Natural killer cell (primary cell): ENCODE measurements at places on chromosomes 11 and 22.

DNA sequence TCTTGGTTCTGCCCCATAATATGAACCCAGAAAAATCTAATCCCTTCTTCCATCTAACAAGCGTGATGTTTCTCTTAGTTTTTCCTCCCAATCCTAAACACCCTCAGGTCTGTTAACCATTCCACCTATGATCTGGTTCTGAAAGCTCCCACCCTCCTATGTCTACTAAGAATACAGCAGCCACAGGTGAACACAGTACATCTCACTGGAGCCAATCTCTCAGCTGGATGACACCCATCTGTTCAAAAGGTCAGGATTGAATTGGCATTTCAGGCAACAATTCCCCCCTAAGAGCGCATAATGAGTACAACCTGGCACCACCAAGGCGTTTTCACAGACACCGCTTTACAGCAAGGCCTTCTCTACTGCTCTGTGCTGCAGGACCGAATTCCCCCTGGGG is 19.0 kb upstream of the APOA1 start:
- DNase-seq = no peak
- no peak overlapping the region for H3K27ac ChIP-seq
- H3K27me3 ChIP-seq = no peaks in the 10 kb centered on the region
- H3K36me3 ChIP-seq = peaks cover 40% of the 10 kb centered on the region

- H3K27me3 ChIP-seq = no peaks in the 10 kb centered on the region
- no peak overlapping the region for H3K4me3 ChIP-seq
- no peak for DNase-seq
- no peaks in the 10 kb centered on the region for H3K4me1 ChIP-seq
- no peak overlapping the region for H3K27ac ChIP-seq
- no peaks in the 10 kb centered on the region for H3K36me3 ChIP-seq
Observed at GRCh38 chr11:2651826-2652271, 47.9 kb downstream of the KCNQ1OT1 start.

DNA sequence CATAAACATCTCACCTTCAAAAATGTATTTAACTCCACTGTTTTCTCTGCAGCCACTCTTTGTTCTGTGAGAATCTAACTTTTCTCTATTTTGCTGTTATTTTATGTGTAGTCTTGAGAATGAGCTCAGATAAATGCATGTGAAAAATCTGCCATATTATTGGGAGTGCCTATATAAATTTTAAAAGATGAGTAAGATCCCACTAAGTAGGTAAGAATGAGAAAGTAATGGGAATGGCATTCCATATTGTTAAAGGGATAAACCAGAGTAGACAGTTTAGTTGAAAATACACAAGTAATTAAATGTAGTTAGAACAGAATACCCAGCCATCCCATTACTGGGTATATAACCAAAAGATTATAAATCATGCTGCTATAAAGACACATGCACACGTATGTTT is 817.2 kb downstream of the FAM181B start:
- no peak for DNase-seq
- H3K27me3 ChIP-seq = no peaks in the 10 kb centered on the region
- no peak overlapping the region for H3K27ac ChIP-seq
- H3K4me1 ChIP-seq = no peaks in the 10 kb centered on the region
- no peaks in the 10 kb centered on the region for H3K36me3 ChIP-seq

GRCh38 chr11:11502263-11502861 is 119.4 kb downstream of the GALNT18 start:
- no peak overlapping the region for H3K4me3 ChIP-seq
- DNase-seq = no peak
- H3K27ac ChIP-seq = no peak overlapping the region
- no peaks in the 10 kb centered on the region for H3K4me1 ChIP-seq

DNA sequence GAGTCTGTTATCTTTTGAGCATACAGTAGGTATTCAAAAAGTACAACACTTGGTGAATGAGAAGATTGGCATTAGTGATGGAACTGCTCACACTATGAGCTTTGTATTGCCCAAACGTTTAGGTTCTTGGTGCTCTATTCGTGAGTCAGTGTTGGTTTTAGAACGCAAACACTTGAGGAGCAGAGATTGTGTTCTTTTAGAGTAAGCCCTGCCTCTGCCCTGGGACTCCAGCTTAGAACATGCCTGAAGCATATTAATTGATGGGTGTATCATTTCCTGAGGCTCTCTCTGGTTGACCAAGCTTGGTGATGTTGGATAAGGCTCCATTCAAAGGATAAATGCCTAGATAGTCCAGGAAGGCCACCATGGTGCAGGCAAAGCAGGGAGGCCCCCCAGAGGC is 10.9 kb downstream of the MTNR1B start:
- no peak overlapping the region for H3K4me3 ChIP-seq
- no peak overlapping the region for H3K27ac ChIP-seq
- DNase-seq = no peak
- H3K27me3 ChIP-seq = no peaks in the 10 kb centered on the region
- H3K4me1 ChIP-seq = no peaks in the 10 kb centered on the region

DNA sequence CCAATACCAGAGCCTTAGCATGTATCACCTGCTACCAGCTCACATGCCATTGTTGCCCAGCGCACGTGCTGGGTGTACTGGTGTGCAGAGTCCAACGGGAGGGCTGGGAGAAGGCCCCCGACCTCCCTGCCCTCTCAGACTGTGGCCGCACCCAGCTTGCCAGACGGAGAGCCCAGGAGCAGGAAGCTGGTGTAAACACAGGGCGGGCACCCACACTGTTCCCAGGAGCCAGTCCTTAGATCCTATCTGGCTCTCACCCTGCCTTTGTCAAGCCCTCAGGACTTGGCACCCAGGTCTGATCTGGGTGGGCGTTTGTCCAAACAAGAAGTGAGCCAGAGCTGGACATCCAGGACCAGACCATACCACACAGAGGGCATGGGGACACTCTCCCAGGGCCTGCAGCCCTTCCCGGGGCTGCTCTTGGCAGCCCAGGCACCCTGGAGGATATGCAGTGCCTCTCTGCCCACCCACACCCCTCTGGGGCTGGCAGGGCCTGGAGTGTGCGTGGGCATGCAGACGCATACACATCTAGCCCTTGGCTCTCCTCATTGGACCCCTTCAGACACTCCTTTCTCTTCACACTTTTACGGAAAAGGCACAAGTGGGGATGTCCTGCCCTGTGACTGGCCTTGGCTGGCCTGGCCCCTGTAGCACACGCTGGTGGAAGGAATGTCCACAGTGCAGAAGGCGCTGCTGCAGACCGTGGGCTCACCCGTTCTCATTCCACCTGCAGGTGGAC is 19.9 kb upstream of the CLDN5 start:
- no peak for DNase-seq
- no peak overlapping the region for H3K27ac ChIP-seq
- no peak overlapping the region for H3K4me3 ChIP-seq
- H3K27me3 ChIP-seq = no peaks in the 10 kb centered on the region

DNA sequence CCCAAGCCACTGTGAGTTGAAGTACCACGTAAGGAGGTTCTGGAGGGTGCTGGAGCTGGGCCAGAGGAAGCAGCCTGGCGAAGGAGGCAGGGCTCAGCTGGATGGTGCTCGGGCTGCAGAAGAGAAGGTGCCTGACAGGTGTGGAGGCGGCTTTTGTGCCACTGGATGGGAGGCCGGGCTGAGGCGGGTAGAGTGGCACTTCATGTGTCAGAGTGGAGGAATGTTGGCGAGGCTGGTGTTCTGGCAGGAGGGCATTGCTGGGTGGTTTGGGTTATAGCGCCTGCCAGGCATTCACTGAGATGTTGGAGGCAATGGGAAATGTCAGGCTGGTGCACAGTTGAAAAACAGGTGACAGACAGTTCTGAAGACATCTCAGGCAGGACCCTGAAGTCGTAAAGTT is 24.2 kb downstream of the UBE2L3 start:
- no peak for DNase-seq
- H3K36me3 ChIP-seq = peaks cover 25% of the 10 kb centered on the region
- H3K4me3 ChIP-seq = no peak overlapping the region
- no peak overlapping the region for H3K27ac ChIP-seq
- H3K27me3 ChIP-seq = no peaks in the 10 kb centered on the region

- no peak for DNase-seq
- H3K4me3 ChIP-seq = no peak overlapping the region
- no peak overlapping the region for H3K27ac ChIP-seq
Observed at GRCh38 chr11:15577519-15577918, 462.8 kb downstream of the INSC start.

GRCh38 chr11:131465746-131466145 is 95.3 kb downstream of the NTM start:
- H3K27me3 ChIP-seq = no peaks in the 10 kb centered on the region
- H3K36me3 ChIP-seq = no peaks in the 10 kb centered on the region
- H3K4me1 ChIP-seq = no peaks in the 10 kb centered on the region
- DNase-seq = no peak
- H3K27ac ChIP-seq = no peak overlapping the region
- H3K4me3 ChIP-seq = no peak overlapping the region

DNA sequence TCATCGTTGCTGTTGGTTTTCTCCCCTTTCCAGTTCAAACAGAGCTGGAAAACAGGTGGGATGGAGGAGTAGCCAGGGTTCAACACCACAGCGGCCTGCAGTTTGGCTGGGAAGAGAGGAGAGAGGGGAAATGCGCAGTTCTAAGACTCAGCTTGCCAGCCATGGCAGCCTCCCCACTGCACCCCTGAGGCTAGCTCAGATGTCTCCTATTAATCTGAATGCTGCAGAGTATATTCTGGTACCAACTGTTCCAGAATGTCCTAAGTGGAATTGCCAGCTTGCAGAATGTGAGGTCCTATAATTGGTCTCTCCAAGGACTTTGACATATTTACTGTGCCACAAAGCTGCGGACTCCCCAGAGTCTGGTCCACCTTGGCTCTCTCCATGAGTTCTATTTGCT is 32.0 kb downstream of the NEFH start:
- no peaks in the 10 kb centered on the region for H3K4me1 ChIP-seq
- no peak overlapping the region for H3K27ac ChIP-seq
- H3K27me3 ChIP-seq = no peaks in the 10 kb centered on the region
- H3K36me3 ChIP-seq = peaks cover 61% of the 10 kb centered on the region
- no peak overlapping the region for H3K4me3 ChIP-seq

GRCh38 chr11:76251576-76251975 is 45.3 kb upstream of the WNT11 start:
- H3K27me3 ChIP-seq = no peaks in the 10 kb centered on the region
- no peak overlapping the region for H3K27ac ChIP-seq
- no peaks in the 10 kb centered on the region for H3K36me3 ChIP-seq
- H3K4me1 ChIP-seq = no peaks in the 10 kb centered on the region
- H3K4me3 ChIP-seq = no peak overlapping the region

DNA sequence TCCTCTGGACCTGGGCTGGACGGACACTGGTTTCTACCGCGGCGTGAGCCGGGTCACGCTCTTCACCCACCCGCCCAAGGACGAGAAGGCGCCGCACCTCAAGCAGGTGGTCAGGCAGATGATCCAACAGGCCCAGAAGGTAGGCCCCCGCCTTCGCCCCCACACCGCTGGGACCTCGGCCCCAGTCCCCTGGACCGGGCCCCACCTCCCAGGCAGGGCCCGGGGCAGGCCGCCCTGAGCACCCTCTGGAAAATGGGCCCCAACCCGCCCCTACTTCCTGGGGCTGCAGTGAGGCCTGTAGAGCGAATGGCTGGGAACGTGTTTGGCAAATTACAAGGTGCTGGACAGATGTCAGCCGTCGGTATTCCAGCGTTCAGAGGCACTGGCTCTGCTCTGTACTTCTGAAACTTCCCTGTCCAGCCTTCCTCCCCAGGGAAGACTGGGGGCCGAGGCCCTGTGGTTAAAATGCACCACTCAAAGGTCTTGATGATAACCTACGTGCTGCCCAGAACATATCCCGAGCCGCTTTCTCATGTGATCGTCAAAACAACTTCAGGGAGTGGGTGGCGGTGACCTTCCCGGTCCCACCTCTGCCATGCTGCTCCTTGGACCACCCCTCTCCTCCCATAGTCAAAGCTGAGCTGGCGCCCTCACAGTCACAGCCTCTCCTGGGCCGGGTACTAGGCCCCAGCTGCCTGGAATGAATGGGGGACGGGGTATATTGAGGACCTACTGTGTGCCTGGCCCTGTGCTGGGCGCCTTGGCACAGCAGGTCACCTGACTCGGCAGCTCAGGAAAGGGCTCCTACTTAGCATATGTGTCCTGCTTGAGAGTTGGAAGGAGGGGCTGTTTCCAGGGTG is 869 bp downstream of the FAM83F start:
- peaks cover 9% of the 10 kb centered on the region for H3K4me1 ChIP-seq
- H3K36me3 ChIP-seq = no peaks in the 10 kb centered on the region
- DNase-seq = no peak
- no peak overlapping the region for H3K27ac ChIP-seq
- no peak overlapping the region for H3K4me3 ChIP-seq

DNA sequence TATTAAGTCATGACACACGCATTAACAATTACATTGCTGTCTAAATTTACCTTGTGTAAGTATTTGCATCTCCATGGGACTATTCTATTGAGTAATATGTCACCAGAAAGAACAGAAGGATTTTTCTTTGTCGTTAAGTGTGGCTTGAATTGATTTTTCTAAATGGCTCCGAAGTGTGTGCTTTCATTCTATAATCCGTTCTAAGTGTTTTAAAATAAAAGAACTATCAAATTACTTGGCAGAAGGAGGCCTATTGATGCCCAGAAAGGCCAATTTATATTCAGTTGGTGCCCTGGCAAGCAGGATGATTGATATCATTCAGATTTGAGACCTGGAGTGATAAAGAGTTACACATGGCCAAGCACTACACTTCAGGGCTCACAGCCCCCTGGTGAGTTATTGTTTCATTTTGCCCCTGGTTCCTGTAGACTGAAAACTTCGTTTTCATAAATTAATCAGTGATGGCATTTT is 538.9 kb upstream of the ANO5 start:
- no peak for DNase-seq
- H3K36me3 ChIP-seq = no peaks in the 10 kb centered on the region
- no peaks in the 10 kb centered on the region for H3K27me3 ChIP-seq
- H3K4me3 ChIP-seq = no peak overlapping the region
- H3K4me1 ChIP-seq = no peaks in the 10 kb centered on the region
- no peak overlapping the region for H3K27ac ChIP-seq

DNA sequence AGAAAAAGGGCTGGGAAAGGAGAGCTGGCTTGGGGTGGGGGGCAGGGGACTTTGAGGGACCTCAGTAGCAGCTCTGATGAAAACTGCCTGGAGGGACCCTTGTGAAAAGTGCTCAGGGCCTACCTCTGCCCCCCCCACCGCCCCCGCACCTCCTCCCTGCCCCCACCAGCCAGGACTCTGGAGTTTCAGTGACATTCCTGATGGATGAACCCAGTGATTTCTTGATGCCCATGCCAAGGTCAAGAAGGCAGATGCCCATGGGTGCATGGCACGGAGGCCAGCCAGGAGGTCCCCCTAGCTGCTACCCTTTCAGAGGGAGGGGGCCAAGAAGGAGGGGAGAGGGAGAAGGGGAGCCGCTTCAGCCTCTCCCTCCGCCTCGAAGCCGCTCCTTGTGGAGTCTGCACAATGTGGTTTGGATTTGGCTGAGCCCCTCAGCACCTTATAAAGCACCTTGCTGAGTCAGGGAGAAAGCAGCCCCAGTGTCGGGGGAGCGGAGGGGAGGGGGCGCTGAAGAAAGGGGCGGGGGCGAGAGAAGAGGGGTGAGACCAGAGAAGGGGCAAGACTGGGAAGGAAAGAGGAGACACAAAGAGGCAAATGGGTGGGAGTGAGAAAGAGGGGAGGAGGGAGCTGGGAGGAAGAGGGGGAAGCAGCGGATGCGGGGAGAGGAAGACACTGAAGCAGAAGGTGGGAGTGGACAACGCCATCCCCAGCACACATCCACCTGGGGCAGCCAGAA is 2.1 kb upstream of the CLCF1 start:
- DNase-seq = no peak
- peaks cover 3% of the 10 kb centered on the region for H3K27me3 ChIP-seq
- peaks cover 35% of the 10 kb centered on the region for H3K4me1 ChIP-seq
